ENCODE measurements at places on chromosomes 16 and 17. TPM values are rescaled to one million over a fixed set of nuclear protein-coding genes. Genes with fewer than 3 reads are reported as not detected.

DNA sequence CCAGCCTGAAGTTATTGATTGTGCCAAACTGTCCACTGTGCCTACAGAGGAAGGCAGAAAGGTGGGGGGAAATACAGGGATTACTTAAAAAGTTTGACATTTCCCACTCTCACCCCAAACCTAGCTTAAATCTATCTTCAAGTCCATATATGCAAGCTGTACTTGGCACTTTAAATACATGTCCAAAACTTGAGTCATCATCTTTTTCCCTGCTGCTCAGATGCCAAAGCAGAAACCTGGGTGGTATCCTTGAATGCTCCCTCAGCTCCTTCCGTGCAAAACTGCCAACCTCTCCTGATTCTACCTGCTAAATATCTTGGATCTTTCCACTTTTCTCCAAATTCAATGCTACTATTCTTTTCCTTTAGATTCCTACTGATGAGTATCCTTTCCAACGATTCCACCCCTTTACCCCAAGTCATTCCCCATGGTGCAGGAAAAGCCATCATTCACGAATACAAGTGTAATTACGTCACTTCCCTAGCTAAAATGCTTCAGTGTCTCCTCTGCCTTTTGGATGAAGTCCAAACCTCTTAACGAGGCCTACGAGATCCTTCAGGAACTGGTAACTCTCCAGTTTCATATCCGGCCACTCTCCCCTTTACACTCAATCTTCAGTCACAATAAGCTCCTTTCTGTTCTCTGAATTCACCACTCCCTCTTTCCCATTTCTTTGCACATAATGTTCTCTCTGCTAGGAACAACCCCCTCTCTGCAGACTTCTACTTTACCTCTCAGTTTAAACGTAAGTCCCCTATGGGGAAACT lies 9.3 kb downstream of the BECN1 start:
- DNase-seq: no peak

GRCh38 chr17:2947588-2947950 lies 115.8 kb downstream of the OR1D5 start:
- DNase-seq: no peak

TP53TG3F gene
- total RNA-seq: not detected

TP53 gene
- 9.4 TPM for total RNA-seq

DNA sequence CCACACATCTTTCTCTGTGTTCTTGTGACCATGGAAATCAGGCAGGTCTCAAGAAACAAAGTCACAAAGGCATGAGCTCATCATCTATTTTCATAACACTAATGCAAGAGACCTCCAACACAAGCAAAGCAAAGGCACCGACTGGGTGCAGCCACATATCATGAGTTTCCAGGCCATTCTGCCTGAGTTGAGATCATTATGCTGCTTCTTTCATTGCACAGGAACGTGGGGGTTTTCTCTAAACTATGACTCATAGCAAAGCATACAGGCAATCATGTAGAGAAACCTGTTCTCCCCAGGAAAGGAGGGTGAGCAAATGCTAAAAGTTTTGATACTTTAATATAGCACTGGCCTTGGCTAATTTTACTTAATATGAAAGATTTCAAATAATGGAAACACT lies 60.7 kb downstream of the GRIN2A start:
- no peak for DNase-seq

DNA sequence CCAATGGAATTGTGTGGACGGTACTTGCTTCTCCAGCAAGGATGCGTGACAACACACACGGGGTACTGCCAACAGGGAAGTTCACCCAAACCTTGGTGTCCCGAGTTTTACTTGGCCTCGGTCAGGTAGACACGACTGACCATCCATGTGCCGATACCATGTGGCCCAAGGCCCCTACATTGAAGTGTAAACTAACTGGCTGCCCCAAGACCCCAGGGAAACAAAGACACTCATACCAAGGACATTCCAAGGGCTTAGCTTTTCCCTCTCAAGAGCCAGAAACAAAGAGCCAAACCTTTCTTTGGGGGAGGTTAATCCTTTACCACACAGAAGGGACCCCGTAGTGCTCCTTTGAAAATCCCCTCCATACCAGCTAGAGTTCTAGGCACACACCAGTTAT lies 215.9 kb upstream of the TNRC6C start:
- DNase-seq: no peak

DNA sequence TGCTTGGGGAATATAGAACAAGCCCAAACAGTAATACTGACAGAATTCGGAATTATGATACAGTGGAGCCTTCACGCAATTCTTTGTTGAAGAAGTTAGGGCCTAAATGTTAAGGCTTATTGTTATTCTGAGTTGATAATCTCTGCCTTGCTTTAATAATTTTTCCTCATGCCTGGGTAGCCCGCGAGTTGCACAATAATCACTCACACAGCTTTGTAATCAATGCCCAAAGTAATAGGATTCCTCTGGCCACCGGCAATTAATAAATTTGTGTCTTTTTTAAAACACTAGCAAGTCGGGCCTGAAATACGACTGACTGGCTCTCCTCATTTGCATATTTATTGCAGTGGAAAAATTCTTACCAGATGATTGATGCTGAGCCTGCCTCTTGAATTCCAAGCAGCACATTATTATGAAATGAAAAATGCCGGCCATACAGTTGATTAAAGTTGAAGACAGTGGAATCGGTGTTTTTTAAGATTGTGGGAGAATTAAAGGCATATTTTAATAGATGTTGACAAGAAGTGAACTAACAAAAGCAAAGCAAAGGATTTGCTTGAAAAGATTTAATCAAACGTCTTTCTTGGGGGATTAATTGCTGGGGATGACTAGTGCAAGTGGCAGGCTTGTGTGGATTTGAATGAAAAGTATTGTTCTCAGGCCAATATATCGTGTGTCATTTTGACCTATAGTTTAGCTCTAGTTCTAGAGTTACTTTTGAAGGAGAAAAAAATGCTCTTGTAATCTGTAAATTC lies 30.2 kb downstream of the AATF start:
- DNase-seq: no peak

GRCh38 chr17:14019186-14019956 lies 49.9 kb upstream of the COX10 start:
- no peak for DNase-seq

DNA sequence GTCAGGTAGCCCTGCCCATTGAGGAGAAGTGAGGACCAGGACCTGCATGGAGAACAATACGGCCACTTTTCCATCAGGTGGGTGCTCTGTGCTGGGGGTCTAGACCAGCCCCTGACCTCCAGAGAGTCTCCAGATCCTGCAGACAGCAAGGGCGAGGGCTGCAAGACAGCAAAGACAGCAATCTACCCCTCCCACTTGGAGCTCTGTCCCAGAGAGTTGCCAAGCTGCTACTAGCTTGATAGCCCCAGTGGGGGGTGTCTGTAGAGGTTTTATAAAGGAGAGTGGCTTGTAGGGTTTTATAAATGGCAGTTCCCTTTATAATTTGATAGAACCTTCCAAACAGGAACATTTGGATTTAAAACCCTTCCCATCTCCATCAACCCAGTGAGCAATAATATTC lies 16.7 kb upstream of the SLFN11 start:
- DNase-seq: no peak

DNA sequence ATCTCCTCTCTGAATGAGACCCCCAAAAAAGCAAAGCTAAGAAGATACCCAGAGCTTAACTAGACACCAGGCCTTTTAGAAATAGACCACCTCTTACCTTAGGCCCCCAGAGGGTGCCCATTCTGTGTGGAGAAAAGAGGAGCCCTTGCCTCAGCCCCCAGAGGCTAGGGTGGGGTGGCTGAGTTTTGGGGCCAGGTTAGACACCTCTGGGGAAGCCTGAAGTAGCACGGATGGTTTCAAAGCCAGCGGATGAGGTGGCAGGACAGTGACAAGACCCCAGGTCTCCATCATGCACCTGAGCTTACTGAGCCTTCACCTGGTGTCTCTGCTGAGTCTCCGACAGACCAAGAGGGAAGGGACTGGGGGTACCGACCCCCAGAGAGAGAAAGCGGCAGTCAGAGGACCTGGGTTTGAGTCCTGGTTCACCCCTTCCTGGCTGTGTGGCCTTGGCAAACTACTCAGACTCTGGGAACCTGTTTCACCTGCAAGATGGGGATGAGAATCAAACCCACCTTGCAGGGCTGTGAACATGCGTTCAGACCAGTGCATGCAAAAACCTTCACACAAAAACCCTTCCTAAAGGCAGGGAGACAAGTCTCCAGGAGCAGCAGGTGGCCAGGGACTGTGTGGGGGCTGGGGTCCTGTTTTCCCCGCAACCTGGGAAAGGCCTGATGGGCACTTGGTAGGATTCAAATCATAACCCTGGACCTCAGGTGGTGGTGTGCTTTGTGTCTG lies 7.7 kb downstream of the SCGB1C2 start:
- DNase-seq: no peak

- no peak for DNase-seq
Measured at GRCh38 chr17:67469208-67469980, 92.3 kb downstream of the PITPNC1 start.

- no peak for DNase-seq
Measured at GRCh38 chr17:48055531-48056245, 7.5 kb downstream of the NFE2L1 start.

GRCh38 chr17:20302246-20302917 lies 165.0 kb downstream of the LGALS9B start:
- no peak for DNase-seq

GRCh38 chr17:34451313-34451712 lies 88.3 kb upstream of the CCL1 start:
- DNase-seq: no peak

GRCh38 chr16:87528690-87529579 lies 36.1 kb upstream of the ZCCHC14 start:
- no peak for DNase-seq

- DNase-seq: no peak
Measured at GRCh38 chr17:45137561-45138305, 2.2 kb downstream of the ACBD4 start.

- DNase-seq: no peak
Measured at GRCh38 chr17:72422204-72422504, 301.3 kb downstream of the SOX9 start.

DNA sequence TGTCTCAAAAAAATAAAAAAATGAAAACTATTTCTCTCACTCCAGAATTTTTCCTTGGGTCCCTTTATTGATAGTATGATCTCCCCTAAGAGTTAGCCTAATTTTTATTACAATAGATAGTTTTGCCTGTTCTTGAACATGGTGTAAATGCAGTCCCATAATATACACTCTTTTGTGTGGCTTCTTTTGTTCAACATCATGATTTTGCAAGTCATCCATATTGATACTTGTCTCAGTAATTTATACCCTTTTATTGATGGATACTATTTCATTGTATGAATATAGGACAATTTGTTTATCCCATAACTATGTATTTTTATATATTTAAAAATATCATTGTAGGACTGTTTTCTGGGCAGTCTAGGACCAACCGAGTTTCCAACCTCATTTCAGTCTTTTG lies 207.0 kb downstream of the UTP18 start:
- DNase-seq: no peak

DNA sequence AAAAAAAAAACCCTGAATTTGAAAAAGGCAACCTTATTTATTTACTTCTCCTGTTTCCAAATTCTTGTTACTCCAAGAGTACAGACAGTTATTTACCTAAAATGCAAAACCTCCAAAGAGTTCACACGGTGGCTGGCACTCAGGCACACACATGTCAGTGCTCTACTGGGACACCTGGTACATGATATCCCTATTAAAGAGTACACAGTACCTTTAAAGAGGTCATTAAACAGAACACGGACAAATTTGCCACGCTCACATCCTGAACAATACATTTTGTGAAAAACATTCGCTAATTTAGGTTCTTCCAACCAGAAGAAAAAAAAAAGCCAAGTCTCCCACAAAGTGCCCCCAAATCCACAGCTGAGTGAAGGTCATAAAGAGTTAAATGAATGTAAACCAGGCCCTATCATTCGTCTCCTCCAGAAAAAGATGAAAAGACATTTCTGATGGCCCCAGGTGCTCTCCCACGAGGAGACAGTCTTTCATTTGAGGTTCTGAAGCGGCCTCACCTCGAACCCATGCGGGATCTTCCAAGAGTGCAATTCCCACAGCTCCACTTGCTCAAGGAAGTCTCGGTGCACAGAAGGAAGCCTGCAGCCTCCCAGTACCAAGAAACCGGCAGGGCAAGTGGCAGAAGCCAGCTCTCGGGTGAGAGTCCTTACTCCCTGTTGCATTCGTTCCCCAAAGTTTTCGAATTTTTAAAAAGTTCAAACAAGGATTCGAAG lies 993 bp downstream of the ERN1 start:
- no peak for DNase-seq

SEC14L5 gene
- total RNA-seq: 0.47 TPM
